Stimulated activated CD4-positive, alpha-beta T cell treated with anti-CD3 and anti-CD28 coated beads, Interleukin-4, amount 100 ng/mL, for 48 hours (primary cell): ENCODE measurements at places on chromosomes 4 and X.
A peak's percentile ranks its signal among the peaks of the same experiment; 100 is the strongest.

DNA sequence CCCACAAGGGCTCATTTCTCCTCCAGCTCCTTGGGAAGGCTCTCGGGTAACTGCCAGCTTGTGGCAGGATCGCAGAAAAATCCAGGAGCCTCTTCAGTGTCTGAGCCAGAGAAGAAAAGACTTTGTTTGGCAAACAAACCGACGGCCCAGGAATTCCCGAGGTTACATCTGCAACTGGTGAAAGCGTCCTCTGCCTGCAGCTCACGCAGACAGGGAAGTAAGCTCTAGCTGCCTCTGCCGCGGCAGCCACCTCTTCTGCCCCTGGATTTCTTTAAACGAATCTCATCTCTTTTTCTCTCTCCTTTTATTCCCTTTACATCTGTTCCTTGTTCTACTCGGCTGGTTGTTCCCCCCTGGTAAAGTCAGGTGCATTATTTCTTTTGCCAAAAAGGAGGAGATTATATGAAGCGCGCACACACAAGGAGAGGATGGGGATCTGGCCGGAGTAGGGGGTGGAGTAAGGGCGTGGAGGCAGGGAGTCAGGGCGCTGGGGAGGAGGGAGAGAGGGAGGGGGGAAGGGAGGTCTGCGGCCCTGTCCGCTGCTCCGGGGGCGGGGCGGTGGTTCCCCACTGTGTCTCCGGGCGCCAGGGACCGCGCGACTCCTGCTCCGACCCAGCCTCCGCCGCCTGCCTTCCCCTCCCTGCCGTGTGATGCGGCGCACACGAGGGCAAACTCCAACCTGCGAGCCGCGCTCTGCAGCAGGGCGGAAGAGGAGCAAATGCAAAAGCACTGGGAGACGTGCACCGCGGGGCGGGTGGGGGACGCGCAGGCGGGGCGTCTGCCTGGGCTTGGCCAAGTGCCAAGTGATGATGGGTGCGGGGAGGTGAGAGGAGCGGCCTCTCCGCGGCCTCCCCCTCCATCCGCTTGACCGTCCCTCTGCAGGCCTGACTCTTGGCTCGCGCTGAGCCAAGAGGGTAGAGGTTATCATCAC, at the start of gene DCHS2:
Gene DCHS2, minus strand, starts transcription at position 459 of the 931 bp plus-strand sequence. Its CDS starts 444 bp downstream, at position 15.
- peak; percentile 4 for DNase-seq

DNA sequence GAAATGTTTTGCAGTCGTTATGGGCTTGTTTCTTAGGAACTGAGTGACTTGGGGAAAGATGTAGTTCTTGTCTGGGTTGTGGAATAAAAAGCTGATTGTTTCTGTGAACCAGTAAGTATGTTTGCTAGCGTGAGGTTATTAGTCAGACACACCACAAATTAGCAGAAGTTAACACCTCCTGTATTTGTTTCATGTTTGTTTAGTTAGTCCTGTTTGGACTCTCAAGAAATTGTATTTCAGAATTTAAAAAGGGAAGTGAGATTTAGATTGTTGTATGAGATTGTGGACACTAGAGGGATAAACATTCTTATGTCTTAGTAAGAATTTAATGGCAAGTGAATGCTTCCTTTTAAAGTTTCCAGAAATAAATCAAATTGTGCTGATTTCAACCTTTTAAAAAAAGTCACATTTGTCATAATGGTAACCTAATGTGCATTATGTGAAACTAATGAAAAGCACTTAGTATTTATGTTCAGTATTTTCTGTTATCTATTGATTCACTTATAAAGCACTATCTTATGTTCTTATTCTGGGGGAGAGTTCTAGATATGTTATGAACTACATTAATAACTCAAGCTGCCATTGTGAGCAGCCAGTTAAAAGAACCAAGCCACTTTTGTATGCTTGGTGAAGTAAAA, 25.6 kb downstream of the ATP10D start:
- DNase-seq, result no peak

- no peak for DNase-seq
Observed at GRCh38 chr4:139617702-139618490, 47.7 kb upstream of the MGST2 start.

GRCh38 chrX:137926090-137926489, 360.2 kb downstream of the ZIC3 start:
- DNase-seq, result no peak

DNA sequence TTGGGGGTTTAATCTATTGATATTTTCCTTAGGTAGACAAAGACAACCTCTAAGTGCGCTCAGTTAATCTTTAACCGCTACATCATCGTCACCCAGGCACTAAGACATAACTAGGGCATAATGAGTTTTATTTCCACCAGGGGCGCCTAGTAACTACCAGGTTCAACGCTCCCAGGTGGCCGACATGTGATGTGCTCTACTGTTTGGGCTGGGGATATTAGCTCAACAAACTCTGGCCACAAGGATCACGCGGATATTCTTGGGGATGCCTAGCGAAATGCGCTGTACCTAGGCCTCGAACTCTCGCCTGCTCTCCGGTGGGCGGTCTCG, 915 bp upstream of the RAB33B start:
- DNase-seq, result peak; percentile 49

DNA sequence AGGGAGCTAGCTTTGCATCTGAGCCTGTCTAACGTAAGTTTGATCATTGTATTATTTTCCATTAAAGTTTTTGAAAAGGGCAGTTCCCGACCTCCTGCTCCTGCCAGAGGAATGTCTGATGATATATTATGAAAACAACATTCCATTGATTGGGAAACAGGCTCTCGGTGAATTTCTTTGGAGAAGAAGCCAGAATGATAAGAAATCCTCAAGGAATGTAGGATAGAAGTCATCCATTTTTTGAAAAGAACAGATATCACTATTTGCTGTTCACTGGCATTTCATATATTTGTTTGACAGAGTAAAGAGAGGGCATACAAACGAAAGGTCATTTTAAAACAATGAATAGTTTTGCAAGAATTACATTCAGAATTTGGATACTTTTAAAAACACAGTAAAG, 781.0 kb upstream of the HTR2C start:
- DNase-seq, result no peak

GRCh38 chr4:53937918-53938317, 126.5 kb downstream of the CHIC2 start:
- DNase-seq, result no peak

DNA sequence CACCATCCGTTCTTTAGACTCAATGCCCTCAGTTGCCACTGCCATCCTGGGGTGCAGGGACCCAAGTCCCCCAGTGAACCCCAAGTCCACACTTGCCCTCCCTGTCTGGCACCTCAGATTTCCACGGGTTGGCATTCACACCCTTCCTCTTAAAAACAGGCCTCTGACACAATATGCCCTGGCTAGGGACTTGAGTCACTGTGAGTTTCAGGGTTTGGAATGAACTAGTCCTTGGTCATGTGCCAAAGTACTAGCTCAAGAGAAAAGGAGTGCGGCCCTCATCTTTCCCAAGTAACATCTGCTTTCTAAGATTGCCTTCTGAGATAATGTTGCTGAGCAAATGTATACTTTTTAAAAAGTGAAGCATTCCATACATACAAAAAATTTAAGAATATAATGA, 134.0 kb downstream of the MID1 start:
- DNase-seq, result no peak

DNA sequence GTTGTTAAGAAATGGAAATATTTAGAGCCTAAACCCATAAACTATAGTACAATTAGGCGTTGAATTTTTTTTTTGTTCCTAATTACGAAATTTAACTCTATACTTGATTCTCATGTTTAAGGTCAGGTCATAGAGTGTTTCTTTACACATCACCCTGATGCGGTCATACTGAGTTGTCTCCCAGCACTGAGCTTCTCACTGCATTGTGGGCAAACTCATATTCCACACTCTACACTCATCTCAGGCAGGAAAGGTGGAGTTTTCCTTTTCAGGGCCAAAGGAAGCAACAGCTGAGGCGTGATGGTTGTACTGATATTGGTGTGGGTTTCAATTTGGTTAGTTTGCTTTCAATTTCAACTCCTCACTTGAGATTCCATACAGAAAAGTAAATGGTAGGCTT, 75.4 kb downstream of the FAT4 start:
- no peak for DNase-seq

DNA sequence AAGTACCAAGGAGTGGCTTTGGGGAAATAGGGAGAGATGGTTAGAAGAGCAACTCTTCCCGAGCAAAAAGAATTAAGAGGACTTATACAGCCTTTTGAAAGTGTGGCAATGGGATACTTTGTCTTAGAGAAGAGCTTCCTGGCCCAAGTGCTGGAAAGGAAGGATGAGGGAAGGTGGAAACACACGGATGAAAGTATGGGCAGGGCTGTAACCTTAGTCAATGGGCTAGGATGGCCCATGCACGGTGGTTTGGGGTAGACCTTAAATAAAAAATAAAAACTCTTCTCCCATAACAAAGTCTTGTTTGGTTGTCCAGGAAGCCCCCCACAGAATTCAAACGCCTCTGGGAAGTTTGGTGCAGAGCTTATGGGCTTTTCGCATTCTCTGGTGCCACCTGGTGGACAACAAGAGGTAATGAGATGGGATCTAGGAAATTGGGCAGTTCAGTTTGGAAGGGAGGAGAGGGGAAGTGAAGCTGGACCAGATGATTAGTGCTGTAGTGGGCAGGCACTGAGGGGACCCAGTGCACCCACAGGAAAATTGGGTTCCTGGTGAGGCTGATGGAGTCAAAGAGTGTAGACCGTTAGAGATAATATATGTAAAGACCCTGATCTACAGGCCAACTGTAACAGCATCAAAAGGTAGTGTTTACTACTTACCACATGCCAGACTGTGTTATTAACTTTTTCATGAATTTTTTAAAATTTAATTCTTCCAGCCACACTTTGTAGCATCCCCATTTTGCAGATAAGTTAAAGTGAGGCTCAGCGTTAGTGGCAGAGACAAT, 13.8 kb upstream of the ENOX2 start:
- no peak for DNase-seq

GRCh38 chrX:30781711-30782444, 107.2 kb downstream of the TAB3 start:
- DNase-seq, result no peak

DNA sequence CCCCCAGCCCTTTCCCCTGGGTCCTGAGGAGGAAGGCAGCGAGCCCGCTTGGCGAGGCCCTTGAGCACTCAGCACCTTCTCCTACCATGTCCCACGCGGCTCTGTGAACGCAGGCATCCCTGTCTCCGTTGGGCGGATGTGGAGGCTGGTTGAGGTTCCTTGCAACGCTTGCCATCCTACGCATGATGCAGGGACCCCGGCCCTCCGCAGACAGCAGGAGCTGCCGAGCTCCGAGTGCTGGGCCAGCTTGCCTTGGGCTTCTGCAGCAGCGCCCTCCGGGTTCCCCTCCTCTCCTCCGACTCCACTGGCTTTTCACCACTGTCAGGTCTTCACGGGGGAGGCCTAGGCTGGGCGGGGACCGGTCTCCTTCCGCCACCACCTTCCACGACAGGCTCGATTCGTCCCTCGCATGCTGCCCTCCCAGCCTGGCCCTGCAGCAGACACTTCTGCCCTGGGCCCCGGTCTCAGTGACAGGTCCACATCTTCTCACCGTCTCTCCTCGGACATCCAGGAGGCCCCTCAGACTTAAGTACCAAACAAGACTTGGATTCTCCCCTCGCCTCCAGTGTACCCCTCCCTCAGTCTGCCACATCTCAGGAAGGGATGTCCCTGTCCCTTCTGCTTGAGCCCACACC, 67.6 kb upstream of the HGFAC start:
- no peak for DNase-seq

DNA sequence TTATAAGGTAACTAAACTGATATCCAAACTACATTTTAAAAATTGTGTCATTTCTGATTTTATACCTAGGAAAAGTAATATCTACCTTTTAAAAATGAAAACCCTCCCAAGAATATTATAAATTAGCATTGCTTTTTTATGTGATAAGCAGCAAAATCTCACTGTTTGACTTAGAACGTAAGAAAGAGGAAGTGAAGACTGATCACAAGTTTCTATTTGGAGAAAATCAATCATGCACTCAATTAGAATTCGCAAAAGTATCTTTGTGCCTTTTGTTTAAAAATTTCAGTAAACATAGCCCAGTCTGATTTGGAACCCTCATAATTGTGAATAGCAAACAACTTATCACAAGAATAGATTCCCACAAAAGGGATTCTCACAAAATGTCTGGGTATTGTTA, 142.7 kb downstream of the TENM3 start:
- DNase-seq, result no peak

DNA sequence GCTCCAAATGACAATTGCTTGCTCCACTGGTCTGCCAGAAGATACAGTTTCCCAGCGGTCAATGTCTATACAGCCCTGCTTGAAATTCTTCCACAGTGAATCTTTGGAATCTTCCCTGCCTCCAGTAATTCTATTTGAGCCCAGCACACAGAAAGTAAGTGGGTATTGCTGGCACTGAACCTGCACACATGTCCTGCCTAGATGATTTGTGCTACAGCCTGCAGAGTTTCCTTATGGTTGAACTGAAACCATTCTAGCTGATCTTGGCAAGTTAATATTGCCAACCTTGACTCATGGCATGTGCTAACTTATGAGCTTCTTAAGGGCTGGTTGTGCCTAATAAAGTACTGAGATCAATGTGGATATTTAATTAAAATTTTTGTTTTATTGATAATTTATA, 553.8 kb upstream of the GNPDA2 start:
- no peak for DNase-seq

- DNase-seq, result no peak
Observed at GRCh38 chrX:21691512-21692018, 33.4 kb upstream of the KLHL34 start.

DNA sequence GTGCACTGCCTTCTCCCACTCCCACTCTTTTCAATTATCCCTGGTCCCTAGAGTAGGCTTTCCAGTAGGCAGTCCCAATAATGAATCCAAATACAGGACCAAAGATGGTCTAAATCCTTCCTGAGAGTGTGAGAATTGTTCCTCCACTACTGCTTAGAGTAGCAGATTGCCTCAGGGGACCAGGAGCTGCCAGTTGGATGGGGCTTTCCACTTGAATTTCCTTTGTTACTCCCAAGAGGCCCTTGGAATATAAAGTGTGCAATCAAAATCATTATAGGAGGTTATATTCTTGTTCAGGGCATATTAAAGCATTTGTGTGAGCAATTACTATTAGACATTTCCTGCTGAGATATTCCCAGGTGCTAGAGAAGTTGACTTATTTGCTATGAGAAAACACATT, 156.6 kb upstream of the TLL1 start:
- DNase-seq, result no peak

DNA sequence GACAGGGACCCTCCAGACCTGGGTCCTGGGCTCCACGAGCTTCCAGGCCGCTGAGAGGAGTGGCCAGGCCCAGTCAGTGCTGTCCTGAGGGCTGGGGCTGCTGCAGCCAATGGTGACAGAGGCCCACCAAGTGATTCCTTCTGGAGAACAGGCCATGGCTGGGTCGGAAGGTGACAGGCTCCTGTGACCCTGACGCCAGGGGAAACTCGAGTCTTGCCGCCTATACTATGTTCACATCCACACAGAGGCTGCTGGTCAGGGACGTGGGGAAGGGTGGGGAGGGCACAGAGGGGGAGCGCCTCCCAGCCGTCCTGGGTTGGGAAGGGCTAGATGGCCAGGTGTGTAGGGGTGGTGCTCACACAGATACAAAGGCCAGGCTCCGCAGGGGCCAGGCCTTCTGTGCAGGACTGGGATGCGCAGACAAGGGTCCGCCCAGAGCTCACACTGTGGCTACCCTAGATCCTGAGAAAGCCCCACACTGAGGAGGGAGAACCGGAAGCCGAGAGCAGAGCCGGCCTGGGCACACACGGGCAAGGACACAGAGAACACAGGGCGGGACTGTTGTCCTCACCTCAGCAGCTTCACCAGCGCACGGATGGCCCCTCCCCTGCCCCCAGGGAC, 81.4 kb downstream of the HTRA3 start:
- no peak for DNase-seq

- DNase-seq, result no peak
Observed at GRCh38 chrX:104566681-104567501, 892 bp downstream of the IL1RAPL2 start.
